ENCODE measurements at places on chromosomes 16 and 17.

DNA sequence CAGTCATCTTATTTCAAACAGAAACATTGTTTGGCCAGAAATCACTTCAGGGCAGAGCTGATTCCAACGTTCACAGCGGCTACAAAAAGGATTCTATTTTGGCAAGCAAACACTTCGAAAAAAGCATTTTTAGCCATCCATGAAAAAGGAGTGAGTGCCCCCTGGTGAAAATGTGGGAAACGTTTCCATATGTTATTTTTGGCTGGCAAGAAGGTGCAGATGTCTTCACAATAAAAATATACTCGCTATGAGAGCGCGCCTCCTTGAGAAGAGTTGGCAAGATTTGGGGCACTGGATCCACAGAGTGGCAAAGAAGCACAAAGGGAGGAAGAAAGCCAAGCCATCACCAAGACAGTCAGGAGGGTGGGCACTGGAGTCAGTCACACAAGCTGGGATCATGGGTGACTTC, 191.1 kb downstream of the CHD9NB start:
- no peak for DNase-seq

DNA sequence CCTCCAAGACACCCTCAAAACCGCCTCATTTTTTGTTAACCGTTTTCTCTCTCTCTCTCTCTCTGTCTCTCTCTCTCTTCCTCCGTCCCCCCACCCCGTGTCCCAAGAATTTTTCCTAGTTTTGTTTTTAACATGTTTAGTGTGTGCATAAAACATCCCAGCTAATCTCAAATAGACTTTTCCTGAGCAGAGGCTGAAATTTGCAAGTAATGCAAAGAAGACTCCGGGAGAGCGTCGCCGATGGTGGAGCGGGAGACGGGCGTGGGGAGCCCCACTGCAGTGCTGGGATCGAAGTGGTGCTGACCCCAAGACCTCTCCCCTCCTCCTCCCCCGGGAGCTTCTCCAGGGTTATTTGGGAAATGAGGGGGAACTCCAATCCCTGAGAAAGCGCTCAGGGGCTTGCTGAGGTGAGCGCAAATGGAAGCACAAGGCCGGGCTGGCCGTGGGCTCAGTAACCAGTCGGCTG, 4.7 kb upstream of the DLX4 start:
- no peak for DNase-seq

GRCh38 chr17:57676543-57676942, 68.6 kb downstream of the CCDC182 start:
- no peak for DNase-seq

DNA sequence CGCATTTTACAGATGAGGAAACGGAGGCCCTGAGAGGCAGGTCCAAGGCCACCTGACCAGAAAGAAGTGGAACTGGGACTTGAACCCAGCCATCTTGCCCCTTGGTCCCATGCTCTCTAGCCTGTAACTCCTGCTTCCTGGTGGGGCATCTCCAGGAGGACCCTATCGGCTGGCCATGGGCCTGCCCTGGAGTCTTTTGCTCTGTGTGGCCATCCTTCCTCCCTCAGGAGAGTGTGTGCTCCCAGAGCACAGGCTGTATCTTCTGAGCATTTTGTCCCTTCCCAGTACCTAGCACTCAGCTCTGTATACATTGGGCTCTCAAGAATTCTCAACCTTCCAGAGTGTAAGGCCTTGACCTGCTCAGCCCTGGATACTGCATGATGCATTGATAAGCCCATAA, 28.4 kb upstream of the STH start:
- no peak for DNase-seq

DNA sequence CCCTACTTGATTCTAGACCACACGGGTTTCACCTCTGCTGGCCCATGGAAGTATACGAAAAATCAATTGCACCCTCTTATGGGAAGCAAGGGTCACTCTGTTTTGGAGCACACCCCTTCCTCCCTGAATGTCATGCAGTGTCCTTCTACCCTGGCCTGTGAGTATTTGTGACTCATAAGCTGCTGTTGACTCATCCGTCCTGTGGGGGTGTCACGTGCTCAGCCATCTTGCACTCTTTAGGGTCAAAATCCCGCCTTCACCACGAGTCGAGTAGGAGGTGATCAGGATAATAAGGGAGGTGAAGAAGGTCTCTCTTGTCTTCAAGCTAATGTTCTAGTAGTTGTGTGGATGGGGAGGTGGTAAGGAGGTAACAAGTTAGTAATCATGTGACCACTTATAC, 341.0 kb upstream of the EEF2KMT start:
- DNase-seq, result no peak

- no peak for DNase-seq
These were observed 28.7 kb downstream of the NACA2 start for GRCh38 chr17:61562287-61562686.

GRCh38 chr16:20871258-20871657, 28.9 kb downstream of the DCUN1D3 start:
- DNase-seq, result no peak

- DNase-seq, result no peak
These were observed 111.5 kb upstream of the ELAC2 start for GRCh38 chr17:13129356-13129755.

- no peak for DNase-seq
These were observed 27.4 kb downstream of the IRF8 start for GRCh38 chr16:85926370-85926769.

GRCh38 chr17:75032720-75033280, 14.0 kb downstream of the ATP5PD start:
- peak; percentile 35 for DNase-seq

GRCh38 chr17:43129671-43130010, 4.5 kb upstream of the BRCA1 start:
- no peak for DNase-seq

- peak; percentile 25 for DNase-seq
These were observed 38.3 kb downstream of the REXO5 start for GRCh38 chr16:20844588-20844987.

GRCh38 chr17:71330099-71330375, 790.8 kb upstream of the SOX9 start:
- no peak for DNase-seq

DNA sequence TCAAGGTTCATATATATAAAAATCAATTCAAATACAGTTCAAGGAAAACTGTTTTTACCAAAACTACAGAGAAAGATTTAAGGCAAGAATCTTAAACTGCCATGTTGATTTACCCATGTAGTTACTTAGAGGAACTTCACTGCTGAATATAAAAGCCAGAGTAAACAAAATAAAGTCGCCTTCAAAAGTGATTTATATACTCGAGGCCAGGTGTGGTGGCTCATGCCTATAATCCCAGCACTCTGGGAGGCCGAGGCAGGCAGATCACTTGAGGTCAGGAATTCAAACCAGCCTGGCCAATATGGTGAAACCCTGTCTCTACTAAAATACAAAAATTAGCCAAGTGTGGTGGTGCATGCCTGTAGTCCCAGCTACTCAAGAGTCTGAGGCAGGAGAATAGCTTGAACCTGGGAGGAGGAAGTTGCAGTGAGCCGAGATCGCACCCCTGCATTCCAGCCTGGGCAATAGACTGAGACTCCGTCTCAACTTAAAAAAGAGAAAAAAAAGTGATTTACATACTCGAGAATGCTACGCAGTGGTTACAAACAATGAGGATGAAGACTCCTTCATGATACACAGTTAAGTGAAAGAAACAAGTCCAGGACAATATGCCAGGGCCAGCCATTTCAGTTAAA, 54.1 kb upstream of the CNEP1R1 start:
- no peak for DNase-seq

DNA sequence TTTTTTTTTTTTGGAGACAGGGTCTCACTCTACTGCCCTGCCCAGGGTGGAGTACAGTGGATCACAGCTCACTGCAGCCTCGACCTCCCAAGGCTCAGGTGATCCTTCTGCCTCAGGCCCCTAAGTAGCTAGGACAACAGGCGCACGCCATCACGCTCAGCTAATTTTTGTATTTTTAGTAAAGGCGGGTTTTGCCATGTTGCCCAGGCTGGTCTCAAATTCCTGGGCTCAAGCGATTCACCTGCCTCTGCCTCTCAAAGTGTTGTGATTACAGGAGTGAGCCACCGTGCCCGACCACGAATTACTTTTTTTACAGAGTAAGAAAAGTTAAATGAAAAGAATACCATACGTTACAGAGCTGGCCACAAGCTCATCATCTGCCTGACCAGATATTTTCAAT, 38.9 kb downstream of the AKAP10 start:
- DNase-seq, result no peak

- DNase-seq, result no peak
These were observed 36.8 kb downstream of the ADCY7 start for GRCh38 chr16:50303041-50303604.

GRCh38 chr17:77322514-77323412, 182.0 kb downstream of the SEC14L1 start:
- no peak for DNase-seq

DNA sequence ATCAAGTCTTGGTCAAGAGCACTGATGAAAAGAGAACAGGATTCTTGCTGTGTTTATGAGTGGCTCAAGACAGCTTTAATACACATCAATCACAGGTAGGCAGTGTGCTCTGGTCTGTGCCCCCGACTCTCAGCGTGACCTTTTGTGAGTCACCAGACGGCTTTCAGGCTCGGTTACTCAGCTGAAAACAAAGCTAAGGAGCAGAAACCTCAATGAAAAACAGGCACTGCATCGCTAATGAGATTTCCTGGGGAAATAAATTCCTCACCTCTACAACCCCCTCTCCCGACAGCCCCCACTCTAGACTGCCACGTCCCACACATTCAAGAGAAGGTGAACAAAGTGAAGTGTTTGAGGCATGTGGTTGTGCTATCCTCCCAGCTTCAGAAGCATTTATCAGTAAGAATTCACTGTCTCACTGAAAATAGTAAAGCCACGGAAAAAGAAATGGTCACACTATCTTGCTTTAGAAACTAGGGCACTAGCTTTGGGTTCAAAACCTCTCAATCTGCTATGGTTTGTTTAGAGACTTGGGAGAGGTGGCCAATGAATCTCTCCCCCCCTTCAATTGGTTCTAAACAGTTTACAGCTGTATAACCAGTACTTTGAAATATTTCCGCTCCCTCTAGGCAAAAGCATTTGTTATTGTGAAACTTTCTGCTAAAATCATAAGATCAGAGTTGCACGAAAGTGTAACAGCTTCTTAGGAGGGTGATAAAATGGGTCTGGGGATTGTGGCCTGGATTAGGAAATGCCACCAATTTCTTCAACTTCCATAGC, 199.5 kb upstream of the PMFBP1 start:
- DNase-seq, result no peak

GRCh38 chr17:57465610-57466009, 209.3 kb downstream of the MSI2 start:
- DNase-seq, result no peak

GRCh38 chr16:2675714-2676113, 6.6 kb upstream of the KCTD5 start:
- no peak for DNase-seq

DNA sequence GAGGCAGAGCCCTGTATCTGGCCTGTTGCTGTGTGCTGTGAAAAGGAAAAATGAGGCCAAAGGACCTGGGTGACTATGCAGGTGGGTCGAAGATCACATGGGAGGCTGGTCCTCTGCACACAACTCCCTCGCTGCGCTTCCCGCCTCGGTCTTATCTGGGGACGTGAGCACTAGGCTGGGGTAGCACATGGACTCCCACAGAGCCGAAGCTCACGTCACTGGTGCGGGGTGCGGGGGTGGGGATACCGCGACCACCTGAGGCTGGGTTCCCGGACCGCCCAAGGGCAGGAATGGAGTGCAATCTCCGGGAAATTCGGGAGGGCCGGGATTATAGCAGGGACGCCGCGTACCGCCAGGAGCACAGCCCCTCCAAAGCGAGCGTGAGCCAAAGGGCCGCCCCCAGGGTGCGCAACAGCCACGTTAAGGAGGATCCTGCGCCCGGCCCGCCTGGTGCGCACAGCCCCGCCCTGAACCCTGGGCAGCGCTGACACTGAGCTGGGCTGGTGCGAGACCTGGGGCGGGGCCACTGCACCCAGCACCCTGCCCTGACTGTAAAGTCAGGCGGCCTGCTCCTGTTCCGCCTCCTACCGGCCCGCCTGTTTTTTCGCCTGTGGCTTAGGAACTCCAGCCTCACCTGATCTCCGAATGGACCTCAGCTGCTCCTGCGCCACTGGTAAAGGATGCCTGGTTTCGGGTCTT, 4.8 kb downstream of the MT1A start:
- peak; percentile 82 for DNase-seq

GRCh38 chr17:74139120-74139519, 64.4 kb upstream of the RPL38 start:
- DNase-seq, result no peak

GRCh38 chr16:56732366-56732765, 2.4 kb downstream of the NUP93 start:
- no peak for DNase-seq

DNA sequence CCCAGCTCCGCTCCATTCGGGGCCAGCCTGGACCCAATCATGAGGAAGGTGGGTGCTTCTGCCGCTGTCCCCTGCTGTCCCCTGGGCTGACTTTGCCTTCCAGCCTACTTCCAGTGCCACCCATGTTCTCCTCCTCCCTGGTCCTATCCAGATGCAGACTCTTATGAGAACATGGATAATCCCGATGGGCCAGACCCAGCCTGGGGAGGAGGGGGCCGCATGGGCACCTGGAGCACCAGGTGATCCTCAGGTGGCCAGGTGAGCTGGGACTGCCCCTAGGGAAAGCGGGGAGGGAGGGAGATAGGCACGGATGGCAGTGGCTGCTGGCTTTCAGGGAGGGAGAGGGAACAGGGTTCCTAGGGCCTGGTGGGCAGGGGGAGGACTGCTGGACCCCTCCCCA, 7.0 kb downstream of the CD19 start:
- DNase-seq, result no peak

GRCh38 chr16:60684002-60684401, 1352.2 kb downstream of the CDH8 start:
- DNase-seq, result no peak

DNA sequence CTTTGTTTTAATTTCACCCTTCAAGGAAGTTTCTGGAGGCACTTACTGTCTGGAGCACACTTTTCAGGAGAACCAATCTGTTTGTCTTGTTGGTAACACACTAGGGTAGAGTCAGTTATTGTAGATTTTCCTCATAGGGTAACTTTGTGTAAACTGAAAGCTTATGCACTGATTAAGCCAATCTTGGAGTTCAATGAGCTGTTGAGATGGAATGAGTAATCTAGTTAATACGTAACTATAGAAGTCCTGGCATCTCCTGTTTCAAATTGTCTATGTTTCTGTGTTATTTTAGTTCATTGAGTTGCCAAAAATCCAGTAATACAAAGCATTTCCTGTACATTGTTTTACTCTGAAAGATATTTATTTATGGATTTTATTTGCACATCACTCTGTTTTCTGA, 111.6 kb upstream of the HAS3 start:
- DNase-seq, result no peak

- peak; percentile 15 for DNase-seq
These were observed 767 bp downstream of the MEOX1 start for GRCh38 chr17:43660816-43661493.

- DNase-seq, result no peak
These were observed 8.5 kb upstream of the RAI1 start for GRCh38 chr17:17672453-17673368.

Data from CD4-positive, alpha-beta T cell treated with Interleukin-10 for 1 hour (primary cell).